HTR-8/SVneo (cell line): ENCODE measurements at places on chromosomes 2 and 18.

- DNase-seq = peak; percentile 3
These were observed 334.3 kb downstream of the FIGN start for GRCh38 chr2:163401481-163401880.

- no peak for DNase-seq
These were observed 16.6 kb upstream of the PIK3C3 start for GRCh38 chr18:41938445-41938844.

- peak; percentile 1 for DNase-seq
These were observed 56.1 kb downstream of the DYNAP start for GRCh38 chr18:54647176-54647575.

- no peak for DNase-seq
These were observed 227.5 kb downstream of the HDAC4 start for GRCh38 chr2:239173301-239173700.

DNA sequence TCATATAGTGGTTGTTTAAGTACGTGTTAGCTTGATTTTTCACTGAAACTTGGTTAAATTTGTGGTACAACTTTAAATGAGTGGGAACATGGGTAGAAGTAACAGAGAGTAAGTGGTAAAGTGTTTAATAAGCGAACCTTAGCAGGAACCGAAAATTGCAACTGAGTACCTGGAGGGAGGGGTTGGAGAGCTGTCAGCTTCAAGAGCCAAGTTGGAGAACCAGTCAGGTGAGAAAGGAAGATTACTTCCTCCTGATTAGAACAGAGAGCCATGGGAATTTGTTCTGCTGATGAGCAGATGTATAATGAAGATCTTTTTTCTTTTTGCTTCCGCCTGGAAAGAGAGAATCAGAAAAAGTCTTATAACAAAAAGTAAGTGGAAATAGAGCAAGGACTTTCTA, 158.4 kb upstream of the CDH7 start:
- no peak for DNase-seq

DNA sequence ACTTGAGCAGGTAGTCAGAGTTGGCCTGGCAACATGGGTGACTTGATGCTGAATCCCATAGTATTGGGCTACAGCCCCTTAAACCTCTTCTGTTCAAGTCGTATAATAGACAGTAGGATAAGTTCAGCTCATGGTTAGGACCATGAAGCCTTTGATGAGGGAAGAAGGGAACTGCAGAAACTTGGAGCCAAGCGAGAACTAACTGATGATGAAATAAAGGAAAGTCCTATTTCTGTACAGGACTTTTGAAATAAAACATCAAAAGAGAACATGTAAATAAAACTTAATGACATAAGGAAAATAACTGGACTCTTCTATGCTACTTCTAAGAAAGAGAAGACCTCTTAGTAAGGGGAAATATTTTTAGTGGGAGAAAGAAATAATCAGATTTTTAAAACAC, 51.2 kb upstream of the UGP2 start:
- DNase-seq = no peak

- no peak for DNase-seq
These were observed 27.1 kb downstream of the LIPG start for GRCh38 chr18:49588971-49589370.

GRCh38 chr2:8563814-8564474, 117.9 kb upstream of the ID2 start:
- no peak for DNase-seq

- DNase-seq = no peak
These were observed 946.0 kb upstream of the CHAC2 start for GRCh38 chr2:52821631-52822030.

DNA sequence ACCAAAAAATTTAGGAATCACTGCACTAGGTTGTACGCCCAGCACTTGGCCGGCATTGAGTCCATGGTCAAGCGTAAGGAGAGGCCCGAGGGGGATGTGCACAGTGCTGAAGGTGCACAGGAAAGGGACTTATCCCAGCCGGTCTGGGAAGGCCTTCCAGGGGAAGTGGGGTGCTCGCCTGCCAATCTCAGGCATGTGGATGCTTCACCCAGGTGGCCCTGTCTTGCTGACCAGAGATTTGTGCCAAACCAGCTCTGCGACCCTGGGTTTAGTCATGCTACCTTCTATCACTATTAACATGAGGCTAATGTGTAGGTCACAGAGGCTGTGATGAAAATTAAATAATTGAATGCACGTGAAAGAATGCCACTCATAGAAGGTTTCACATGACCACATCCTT, 1.7 kb upstream of the ITM2C start:
- no peak for DNase-seq

DNA sequence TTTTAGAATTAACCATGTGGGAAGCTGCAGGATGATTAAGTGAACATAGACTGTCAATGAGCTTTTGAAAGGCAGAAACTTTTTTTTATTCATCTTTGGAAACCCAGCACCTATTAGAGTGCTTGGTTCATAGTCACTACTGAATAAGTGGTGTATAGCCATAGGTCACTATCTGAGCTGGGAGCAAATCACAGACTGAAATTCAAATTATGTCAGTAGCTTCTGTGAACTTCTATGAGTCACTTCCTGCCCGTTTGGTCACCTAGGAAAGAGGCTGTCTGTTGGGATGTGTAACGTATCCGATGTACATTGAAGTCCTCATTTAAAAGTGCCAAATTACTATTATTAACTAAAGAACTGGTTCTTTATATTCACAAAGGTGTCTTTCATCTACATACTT, 20.5 kb upstream of the SLC40A1 start:
- peak; percentile 54 for DNase-seq

DNA sequence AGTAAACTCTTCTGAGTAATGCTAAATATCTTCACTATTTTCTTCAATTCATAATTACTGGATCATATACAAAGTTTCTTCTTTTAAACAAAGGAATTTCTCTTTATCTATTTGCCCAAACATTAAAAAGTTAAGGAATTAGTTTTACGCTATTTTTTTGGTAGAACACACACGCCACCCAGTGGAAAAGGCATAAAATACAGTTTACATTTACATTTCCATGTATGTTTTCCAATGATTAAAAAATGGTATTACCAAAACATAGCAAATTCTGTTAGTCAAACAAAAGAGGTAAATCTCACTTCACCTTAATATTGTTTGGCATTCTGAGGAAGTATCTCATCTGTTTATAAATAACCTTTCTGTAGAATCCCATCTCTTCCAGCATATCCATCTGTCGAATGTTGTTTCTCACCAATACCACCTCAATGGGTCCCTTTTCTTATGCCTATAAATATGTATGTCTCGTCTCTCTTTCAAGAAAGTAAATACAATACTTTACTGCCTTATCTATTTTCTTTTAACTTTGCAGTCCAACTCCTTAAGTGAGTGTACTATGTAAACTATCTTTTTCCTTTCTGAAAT, 7.2 kb downstream of the BOLL start:
- no peak for DNase-seq

DNA sequence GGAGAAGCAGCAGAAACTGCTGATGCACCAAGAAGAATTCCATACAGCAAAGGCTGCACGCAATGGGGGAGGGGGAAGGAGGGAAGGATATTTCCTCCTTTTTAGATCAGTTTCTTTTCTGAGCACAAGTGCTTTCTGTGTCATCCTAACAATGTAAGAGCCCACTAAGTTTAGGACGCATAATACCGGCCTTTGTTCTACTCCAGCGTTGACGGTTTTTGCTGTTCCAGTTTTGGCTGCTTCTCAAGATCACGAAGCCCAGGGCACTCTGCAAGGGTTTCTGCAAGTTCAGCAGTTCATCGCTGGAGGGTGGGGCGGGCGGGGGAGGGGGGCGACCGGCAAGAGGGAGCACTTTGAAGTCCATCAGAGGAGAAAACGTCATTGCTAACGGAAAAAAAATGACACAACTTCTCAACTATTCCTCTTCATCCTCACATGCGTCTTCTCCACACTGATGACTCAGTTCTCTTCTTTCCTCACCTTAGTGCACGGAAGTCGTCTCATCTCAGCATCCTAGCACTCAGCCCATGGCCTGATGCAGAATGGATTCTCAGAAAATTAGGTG, 8.7 kb downstream of the FAM178B start:
- peak; percentile 82 for DNase-seq

DNA sequence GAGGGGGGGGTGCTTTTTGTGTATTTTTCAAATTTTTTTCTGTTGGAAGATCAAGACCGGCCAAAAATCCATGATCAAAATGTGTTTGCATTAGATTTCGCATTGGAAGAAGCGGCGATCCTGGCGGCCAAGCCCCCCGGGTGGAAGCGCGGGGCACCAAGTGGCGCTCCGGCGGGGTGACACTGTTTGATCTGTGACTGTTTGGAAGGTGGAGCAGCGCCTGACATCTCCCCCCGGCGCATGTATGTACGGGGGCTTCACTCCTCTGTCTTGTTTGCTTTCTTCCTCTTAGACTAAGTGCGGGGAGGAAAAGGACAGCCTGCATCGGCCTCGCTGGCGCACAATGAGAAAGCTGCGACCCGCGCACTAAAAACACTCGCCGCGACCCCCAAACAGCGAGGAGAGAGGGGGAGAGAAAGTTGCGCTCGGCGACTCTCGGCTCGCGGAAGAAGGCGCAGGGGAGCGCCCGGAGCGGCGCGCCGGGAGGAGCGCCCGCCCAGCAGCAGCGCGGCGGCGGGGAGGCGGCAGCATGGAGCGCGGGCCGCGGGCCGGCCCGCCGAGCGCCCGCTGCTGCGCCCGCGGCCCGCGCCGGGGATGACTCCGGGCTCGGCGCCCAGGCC, 515 bp downstream of the TSHZ1 start:
- no peak for DNase-seq

DNA sequence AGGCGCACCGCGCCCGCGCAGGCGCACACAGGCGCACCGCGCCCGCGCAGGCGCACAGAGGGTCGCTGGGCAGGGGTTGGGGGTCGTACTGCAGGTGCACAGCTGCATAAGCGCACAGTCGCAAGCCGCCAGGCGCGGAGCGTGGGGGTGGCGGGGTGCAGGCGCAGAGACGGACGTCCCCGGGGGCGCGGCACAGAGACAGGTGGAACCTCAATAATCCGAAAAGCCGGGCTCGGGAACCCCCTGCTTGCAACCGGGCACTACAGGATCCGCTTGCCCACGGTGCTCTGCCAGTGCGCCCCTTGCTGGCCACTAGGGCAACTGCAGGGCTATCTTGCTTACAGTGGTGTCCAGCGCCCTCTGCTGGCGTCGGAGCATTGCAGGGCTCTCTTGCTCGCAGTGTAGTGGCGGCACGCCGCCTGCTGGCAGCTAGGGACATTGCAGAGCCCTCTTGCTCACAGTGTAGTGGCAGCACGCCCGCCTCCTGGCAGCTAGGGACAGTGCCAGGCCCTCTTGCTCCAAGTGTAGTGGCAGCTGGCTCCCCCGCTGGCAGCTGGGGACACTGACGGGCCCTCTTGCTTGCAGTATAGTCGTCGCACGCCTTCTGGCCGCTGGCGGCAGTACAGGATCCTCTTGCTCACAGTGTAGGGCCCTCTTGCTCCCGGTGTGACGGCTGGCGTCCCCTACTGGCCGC, 34.9 kb downstream of the FAM110C start:
- DNase-seq = no peak

- DNase-seq = no peak
These were observed 122.9 kb downstream of the DDX1 start for GRCh38 chr2:15714609-15715008.

DNA sequence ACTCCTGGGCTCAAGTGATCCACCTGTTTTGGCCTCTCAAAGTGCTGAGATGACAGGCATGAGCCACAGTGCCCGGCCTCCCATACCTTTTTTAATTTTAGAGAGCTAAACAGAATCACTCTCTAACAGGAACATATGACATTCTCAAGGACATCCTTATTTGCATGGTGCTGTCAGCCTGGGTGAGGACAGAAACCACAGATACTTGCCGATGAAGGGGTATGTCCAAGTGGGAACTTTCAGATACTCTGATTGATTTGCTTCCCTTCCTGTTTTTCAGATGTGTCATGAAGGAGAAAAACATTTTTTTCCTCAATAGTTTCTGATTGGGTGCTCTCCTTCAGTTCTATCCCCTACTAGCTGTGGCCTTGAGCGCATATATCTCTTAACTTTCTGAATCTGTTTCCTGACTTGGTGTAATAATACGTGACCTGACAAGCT, 49.6 kb downstream of the MYO3B start:
- DNase-seq = no peak
